ENCODE measurements at places on chromosomes 7 and 10.
A peak's percentile ranks its signal among the peaks of the same experiment; 100 is the strongest.

DNA sequence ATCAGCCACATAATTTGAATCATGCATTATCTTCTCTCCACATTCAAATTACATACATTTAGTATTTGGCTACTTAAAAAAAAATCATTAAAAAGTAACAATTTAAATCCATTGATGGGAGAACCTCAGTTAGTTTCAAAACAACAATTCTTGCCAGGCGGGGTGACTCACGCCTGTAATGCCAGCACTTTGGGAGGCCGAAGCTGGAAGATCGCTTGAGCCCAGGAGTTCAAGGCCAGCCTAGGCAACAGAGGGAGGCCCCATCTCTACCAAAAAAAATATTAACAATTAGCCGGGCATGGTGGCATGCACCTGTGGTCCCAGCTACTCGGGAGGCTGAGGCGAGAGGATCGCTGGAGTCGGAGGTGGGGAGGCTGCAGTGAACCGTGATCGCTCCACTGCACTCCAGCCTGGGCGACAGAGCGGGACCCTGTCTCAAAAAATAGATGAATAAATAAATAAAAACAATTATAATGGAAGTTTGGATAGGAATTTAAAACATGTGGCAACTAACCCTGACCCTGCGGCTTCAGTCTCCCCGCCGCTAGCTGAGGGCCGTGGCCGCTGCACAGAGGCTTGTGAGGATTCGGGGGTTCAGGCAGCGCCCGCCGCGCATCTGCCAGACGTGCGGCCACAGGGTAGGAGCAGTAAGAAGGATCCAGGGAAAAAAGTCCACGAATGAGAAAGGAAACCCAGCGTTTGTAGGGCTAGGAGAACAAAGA, 1.1 kb upstream of the CSGALNACT2 start:
- DNase-seq, result no peak

GRCh38 chr10:18607503-18608378, 43.6 kb downstream of the NSUN6 start:
- DNase-seq, result peak; percentile 9

GRCh38 chr10:6514180-6514579, 65.9 kb downstream of the PRKCQ start:
- no peak for DNase-seq

GRCh38 chr7:22433710-22434460, 66.1 kb downstream of the STEAP1B start:
- DNase-seq, result no peak

- no peak for DNase-seq
Observed at GRCh38 chr7:81500631-81501030, 269.2 kb downstream of the HGF start.

DNA sequence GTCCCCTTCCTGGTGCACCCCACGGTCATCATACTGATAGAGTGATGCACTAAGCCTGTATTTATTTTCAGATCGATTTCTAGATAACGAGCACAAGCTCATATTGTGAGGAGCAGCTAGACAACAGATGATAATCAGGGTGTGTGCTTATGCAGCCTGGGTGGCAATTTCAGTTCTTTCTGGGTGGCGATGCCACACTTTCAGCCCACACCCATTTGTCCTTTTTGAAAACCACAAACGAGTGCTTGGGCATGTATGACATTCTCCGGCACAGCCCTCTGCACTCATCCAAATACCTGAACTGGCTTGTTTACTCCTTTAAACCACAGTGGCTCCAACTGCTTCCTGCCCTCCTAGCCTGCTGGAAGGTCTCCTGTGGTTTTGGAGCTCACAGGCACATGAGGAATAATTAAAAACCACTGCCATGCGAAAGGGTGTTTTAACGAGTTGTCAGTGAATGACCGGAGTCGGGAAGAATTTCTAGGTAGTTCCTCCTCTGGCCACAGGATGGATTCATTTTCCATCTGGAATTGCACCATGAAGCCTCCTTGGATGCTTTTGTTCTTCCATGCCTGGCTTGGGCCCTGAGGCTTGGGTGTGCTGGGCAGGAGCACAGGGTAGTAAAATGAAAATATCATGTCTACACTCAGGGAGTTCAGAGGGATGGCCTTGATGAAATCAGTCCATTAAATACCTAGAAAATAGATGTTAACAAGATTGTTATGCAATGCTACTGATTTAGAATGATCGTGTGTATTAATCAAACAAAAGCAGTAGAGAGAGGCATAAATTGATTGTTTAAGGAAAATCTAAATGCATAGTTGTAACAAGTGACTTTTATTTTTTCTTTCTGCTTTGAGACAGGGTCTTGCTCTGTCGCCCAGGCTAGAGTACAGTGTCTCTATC, 52.4 kb upstream of the ITGB1 start:
- peak; percentile 29 for DNase-seq

DNA sequence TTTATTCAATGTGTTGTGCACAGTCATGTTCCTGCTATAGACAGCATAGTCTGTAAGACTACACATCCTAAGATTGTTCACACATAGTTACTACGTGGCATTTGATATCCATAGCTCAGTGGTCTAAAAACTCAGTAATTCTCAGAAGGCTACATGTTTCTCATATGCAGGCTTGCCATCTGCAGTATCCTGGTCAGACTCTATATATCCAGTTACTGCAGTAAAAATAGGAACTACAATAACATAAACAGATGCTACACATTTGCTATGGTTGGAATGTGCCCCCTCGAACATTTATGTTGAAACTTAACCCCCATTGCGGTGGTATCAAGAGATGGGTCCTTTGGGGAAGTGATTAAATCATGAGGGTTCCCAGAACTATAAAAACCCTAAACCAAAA, 1377.8 kb upstream of the LRRTM3 start:
- no peak for DNase-seq

GRCh38 chr7:149727899-149728476, 45.4 kb downstream of the ZNF467 start:
- no peak for DNase-seq

DNA sequence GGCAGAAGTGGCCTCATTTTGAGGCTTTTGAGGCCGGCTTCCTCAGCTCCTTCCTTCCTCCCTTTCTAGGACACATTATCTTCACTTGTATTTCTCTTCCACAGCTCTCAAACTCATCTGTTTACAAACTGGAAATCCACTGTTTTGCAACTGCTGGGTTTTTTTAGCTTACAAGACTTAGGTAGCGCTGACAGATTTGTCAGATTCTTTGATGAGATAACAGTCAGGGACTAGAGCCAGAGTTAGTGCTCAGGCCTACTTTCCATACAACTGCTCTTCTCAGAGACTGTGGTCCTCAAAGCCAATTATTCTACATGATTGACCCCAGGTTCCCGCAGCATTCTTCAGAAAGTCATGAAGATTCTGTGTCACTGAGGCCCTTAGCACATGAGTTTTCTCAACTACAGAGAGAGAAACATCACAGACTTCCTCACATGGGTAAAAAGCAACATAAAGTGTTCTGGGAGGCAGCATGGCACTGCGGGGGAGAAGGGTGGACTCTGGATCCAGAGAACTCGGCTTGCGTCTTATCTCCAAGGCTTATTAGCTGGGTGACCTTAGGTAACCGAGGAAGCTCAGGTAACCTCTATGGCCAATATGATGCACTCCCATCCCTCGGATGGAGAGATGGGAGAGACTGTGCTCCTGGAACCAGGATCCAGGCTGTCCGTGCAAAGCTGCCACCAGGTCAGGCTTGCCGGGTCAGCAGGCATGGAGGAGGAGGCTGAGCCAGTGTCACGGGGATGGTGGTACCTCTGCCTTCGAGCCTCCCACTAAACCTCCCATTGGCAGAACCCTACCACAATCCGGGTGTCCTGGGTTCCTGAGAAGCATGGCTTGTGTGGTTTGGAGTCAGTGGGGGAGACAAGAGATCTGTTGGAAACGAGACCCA, 10.5 kb downstream of the DDC start:
- no peak for DNase-seq

- DNase-seq, result no peak
Observed at GRCh38 chr10:110007161-110007700, 553 bp upstream of the ADD3 start.

DNA sequence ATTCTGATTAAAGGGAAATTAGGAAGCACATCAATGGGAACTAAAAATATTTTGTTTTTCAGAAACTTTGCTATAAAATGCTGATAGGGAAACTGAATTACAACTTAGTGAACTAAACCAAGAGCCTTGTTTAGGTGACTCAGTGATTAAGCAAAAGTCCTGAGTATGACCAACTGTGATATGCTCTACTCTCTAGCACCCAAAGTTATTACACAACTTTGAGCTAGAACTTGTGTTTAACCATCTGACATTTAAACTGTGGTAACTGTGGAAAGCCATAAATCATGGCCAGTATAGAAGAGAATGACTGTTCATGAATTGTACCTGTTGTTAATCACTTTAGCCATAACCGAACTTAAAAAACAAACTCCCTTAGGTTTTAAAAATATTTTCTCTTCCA, 127.4 kb downstream of the ZNF365 start:
- no peak for DNase-seq

Measured in Ammon's horn (tissue), 1 donor.